ENCODE measurements at places on chromosomes 7 and 10.

DNA sequence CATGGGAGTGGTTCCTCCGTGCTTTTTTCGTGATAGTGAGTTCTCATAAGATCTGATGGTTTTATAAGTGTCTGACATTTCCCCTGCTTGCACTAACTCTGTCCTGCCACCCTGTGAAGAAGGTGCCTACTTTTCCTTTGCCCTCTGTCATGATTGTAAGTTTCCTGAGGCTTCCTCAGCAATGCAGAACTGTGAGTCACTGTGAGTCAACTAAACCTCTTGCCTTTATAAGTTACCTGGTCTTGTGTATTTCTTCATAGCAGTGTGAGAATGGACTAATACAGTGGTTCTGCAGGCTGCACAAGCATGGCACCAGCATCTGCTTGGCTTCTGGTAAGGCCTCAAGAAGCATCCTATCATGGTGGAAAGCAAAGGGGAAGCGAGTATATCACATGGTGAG is 1144.6 kb downstream of the SORCS3 start:
- no peak for DNase-seq

- no peak for DNase-seq
Observed at GRCh38 chr10:26407406-26407969, 30.7 kb upstream of the APBB1IP start.

- DNase-seq = no peak
Observed at GRCh38 chr10:80713398-80713928, 175.8 kb downstream of the SH2D4B start.

DNA sequence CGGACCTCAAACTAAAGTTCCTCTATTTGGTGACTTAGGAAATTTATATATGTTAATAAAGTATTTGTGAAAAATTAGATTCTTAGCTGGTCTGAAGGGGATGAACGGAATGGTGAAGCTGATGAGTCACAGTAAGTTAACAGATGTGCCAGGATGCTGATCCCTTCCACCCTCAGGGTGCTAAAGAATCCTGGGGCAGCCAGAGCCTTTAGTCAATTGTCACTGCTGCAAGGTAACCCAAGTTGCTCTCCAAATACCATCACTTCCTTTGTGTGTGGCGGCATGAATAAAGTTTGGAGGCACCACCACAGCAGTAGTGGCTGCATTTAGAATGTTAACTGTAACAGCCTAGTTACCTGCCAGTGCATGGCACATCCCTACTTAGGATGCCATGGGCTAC is 222.6 kb upstream of the PPP1R3A start:
- no peak for DNase-seq

DNA sequence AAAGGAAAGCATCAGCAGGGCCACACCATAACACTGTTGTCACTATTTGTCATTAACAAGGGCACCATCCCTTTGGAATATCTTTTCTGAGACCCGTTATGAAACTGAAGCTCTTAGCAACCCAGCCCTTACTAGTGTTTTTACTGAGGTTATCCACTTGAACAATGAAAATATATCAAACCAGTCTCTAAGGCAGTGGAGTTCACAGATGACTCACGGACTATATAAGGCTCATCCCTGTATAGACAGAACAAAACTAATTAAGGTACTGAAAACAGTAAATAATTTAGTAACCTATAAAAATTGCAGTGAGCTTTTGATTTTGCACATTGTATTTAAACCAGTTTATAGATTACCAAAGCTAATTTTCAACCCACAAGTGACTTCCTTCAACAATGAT is 196.0 kb downstream of the ELAPOR2 start:
- no peak for DNase-seq

- no peak for DNase-seq
Observed at GRCh38 chr10:102770792-102771191, 27.0 kb downstream of the WBP1L start.

DNA sequence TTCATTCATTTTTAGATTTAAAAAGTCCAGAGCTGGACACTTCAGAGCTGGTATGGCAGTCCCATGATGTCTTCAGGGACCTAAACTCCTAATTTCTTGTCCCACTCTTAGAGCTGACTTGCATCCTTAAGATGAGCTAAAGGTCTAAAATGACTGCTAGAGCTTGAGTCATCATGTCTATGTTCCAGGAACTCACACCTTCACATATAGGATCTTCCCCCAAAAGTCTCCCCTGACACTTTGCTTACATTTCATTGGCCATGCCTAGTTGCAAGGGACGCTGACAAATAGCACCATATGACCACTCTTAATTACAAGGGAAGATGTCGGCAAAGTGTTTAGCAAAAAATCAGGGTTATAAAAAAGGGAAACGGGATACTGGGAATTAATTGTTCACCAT is 10.4 kb upstream of the AOAH start:
- no peak for DNase-seq

DNA sequence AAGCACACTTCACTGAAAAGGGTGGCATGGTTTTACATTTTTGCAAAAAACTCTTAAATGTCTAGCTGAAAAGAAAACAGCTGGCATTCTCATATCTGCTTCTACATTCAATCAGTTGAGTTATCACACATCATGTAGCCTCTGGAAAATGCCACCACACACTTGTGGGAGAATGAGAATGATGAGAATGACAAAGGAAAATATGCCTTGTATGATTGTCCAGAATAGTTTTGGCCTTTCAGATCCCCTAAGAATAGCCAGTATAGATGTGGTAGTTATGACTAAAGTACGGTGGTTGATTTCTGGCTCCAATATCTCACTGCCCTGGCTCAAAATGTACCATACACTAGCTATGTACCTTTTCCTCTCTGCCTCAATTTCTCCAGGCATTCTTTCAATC is 30.2 kb upstream of the FRMD4A start:
- no peak for DNase-seq
